ENCODE measurements at places on chromosomes 2 and 18.

- no peak for DNase-seq
Measured at GRCh38 chr2:4272261-4272858, 569.0 kb downstream of the DCDC2C start.

DNA sequence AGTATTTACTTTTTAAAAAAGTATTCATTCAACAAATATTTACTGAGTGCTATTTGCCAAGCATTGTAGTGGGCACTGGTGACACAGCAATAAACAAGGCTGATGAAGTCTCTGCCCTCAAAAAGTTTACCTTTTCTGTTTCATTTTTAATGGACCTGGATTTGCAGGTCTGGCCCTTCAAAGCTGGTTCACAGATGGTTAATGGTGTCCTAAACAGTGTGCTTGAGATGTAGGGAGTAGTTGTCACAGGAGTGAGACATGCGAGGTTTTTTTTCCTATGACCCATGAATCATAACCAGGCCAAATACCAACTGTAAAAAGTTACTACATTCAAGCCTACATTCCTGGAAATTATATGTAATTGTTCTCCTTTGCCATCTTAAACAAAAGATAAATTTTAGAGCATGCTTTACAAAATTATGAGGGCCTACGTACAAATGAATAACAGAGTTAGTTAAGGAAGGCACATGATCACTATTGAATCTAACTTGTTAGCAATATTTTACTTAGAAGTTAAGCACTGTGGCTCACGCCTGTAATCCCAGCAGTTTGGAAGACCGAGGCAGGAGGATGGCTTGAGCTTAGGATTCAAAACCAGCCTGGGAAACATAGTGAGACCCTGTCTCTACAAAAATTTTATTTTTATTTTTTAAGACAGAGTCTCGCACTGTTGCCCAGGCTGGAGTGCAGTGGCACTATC lies 223.9 kb downstream of the MBD5 start:
- peak; percentile 58 for DNase-seq

GRCh38 chr2:239378918-239379640 lies 21.7 kb downstream of the HDAC4 start:
- DNase-seq, result no peak

DNA sequence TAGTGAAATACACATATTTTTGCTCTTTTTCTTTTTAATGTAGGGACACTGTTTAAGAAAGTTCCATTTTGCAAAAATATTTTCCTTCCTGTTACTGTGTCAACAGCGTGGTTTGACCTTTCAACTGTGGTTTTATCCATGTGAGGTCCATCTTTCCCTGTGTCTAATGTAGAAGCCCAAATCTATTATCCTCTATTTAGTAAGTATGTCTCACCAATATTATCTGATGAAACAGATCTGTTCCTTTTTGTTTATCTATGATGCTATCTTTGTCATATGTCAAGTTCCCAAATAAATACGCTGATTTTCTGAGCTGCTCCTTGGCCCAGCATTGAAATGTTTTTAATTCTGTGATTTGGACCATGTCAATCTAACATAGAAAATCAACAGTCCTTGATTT lies 3.5 kb upstream of the ARHGAP15 start:
- no peak for DNase-seq

GRCh38 chr2:163665051-163665450 lies 70.8 kb downstream of the FIGN start:
- DNase-seq, result no peak

GRCh38 chr2:57598551-57598950 lies 448.1 kb upstream of the VRK2 start:
- no peak for DNase-seq

- DNase-seq, result peak; percentile 38
Measured at GRCh38 chr2:48566592-48567310, 36.8 kb downstream of the STON1 start.

GRCh38 chr2:226828191-226828590 lies 7.7 kb upstream of the RHBDD1 start:
- DNase-seq, result peak; percentile 42
